ENCODE measurements at places on chromosomes 7 and 10. TPM values are rescaled to one million over a fixed set of nuclear protein-coding genes. Genes with fewer than 3 reads are reported as not detected.
A peak's percentile ranks its signal among the peaks of the same experiment; 100 is the strongest.

The CD36 gene
- 76.0 TPM for total RNA-seq

The ZNF485 gene
- 9.9 TPM for total RNA-seq

The FAM180A gene
- total RNA-seq: not detected

The PNLIPRP2 gene
- total RNA-seq: 2,069 TPM

The MACROH2A2 gene
- total RNA-seq: 10.6 TPM

The RAB19 gene
- total RNA-seq: 12.9 TPM

The TMEM270 gene
- total RNA-seq: not detected

The IFIT5 gene
- 1.6 TPM for total RNA-seq

GRCh38 chr10:67259319-67259929 lies 333.6 kb downstream of the LRRTM3 start:
- DNase-seq: no peak

DNA sequence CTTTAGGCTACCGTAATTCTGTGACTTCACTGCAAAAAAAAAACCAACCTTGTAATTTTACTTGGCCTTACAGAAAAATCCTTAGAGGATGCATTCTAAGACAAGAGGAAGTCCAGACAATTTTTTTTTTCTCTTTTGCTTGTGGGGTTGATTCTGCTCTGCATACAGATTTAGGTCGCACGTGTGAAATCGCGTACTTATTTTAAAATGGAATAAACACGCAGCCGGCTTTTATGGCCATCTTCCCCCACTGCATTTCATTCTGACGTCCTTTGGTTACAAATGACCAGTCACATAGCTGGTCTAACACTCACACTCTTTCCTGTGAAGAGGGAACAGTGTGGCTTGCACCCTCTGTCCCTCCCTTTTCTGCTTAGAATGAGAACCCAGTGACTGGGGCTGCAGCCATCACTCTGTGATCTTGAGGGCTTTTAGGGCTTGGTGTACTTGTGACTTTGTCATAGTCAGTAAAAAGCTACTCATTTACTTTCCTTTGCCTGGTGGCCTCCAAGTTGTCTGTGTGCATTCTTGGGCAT lies 63.6 kb upstream of the CARD11 start:
- no peak for DNase-seq

DNA sequence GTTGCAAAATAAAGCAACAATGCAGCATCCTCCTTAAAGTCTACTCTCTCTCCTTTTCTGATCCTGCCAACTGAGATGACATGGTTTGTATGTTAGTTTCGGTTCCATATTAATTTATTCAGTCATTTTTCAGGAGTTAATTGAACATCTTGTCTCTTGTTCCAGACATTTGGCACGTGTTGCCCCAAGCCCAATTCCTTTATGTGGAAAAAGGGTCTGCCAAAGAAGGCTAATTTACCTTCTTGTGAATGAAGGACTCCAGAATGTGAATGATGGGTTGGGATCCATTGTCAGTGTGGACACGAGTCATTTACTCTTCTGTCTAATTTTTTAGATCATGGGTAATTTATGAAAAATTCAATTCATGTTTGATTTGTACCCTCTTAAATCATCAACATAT lies 350.9 kb upstream of the LRGUK start:
- no peak for DNase-seq

GRCh38 chr7:88229302-88229995 lies 9.6 kb upstream of the SRI start:
- DNase-seq: no peak

GRCh38 chr7:47267346-47267745 lies 314.6 kb downstream of the TNS3 start:
- DNase-seq: no peak

DNA sequence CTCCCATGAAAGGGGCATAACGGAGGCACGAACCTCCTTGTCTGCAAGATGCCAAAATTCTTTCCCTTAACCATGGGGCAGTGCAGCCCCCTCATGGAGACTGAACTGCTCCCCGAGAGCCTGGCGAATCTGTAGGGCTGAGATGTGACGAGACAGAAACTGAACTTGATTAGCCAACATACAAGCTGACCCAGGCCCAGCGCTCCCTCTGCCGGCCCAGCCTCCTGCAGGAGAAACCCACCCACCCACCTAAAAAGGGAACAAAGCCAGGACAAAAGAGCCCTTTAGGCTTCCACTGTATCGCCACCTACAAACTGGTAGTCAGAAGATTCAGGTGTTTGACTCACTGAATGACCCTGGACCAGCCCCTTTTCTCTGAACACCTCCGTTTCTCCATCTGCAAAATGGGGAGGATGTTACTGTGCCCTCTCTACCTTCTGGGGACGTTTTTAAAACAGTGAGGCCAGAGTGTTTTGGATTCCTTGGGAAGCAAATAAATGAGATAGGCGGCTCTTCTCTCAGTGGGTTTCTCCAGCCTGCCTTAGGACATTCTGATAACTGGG lies 58.4 kb downstream of the C10orf105 start:
- DNase-seq: no peak

DNA sequence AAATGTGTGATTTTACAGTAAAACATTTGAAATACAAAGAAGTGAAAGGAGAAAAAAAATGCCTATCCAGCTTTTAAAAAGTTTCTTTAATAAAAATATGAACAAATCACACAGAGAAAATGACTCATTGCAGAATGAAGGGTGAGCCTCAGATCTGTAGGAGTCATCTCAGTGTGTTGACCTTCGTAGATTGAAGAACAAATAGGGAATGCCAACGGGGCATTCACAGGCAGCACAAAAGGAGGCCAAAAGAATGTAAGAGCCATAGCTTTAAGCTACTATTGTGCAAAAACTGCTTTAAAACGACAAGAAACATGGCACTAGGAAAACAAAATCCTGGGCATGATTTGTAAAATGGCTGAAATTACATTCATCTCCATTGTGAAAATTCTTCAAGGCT lies 782.7 kb upstream of the CELF2 start:
- no peak for DNase-seq

- no peak for DNase-seq
These were observed 708.0 kb downstream of the LRMDA start for GRCh38 chr10:76139431-76139830.

- no peak for DNase-seq
These were observed 266.6 kb downstream of the SUGCT start for GRCh38 chr7:40401406-40401805.

- no peak for DNase-seq
These were observed 286.4 kb upstream of the MEOX2 start for GRCh38 chr7:15972862-15973275.

GRCh38 chr7:158695726-158696452 lies 8.7 kb downstream of the NCAPG2 start:
- DNase-seq: peak; percentile 75

- no peak for DNase-seq
These were observed 522.6 kb downstream of the GLRX3 start for GRCh38 chr10:130658687-130659290.

DNA sequence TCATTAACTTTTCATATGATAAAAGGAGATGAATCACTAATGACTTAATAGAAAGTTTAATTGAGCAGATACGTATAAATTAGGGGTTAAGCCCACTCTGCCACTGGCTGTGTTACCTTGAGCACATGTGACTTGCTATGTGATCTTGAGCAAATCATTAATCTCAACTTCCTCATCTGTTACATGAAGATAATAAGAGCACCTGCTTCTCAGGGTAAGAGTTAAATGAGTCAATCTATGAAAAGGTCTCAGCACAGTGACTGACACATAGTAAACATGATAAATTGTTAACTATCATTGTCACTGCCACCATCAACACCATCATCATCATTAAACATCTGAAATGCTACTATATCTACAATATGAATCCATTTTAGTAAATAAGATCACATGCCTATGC lies 110.8 kb downstream of the TPK1 start:
- no peak for DNase-seq

DNA sequence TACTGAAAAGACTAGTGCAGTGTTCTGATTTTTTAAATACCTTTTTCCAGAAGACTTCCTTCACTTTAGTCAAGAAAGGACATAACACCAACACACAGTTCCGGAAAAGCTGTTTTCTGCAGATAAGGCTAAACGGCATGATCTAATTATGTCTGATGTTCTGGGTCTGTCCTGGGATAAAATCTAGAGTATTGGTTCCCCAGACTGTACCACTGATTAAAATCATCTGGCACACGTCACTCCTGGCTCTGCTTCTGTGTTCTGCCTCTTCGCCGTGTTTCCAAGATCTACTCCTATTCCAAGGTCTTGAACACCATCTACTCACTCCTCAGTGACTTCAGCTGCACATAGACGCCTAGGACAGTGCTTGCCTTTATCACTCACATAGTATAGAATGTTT lies 100.8 kb upstream of the SFMBT2 start:
- DNase-seq: no peak

DNA sequence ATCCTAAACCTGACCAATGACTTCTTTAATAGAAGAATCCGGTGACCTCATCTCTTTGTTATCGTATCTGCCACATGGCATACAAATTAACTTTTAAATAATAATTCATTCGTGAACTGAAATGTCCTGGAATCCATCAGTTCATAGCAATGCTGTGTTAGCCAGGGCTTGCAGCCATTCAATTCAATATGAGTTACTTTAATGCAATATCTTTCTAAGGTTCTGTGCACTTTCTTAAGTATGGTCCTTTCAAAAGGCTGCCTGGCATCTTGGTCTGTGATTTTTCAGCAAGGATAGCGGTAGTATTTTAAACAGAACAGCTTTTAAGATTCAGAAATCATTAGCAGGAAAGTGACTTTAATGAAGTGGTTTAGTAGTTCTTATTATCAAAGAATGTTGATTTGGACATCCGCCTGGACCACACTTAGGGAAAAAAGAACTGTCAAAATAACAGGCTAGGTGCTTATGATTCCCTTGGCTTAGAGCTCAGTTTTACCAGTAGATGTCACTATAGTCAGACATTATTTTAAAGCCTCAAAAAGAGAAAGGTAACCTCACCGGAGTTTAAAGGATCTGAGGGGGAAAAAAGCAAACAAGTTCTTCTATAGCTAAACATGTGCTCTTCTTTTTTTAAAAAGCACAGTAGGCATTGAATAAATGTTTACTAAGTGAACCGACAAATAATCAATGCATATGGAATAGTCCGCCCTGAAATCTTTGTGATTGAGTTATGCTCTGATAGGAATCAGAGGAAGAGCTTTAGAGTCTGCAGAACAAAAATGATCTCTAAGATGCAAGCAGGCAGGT lies 22.7 kb downstream of the SLC35G1 start:
- no peak for DNase-seq

GRCh38 chr7:23915236-23915635 lies 205.2 kb downstream of the STK31 start:
- peak; percentile 5 for DNase-seq

DNA sequence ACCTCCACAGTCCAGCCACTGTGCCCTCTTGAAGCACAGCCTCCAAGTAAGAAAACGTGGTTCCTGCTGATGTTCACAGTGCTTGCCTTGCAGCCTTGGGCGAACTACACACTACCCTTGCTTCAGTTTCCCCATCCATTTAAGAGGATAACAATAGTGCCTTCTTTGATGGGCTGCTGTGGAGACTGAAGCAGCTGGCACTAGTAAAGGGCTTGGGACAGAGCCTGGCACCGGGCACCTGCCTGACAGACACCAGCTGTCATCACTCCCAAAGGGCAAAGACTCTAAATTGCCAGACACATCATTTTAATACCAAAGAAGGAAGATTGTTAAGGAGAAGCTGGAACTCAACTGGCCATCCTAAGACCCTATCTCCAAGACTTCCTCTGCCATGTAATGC lies 3.1 kb upstream of the C10orf90 start:
- no peak for DNase-seq

- DNase-seq: peak; percentile 2
These were observed 25.5 kb upstream of the INPP5A start for GRCh38 chr10:132512052-132512442.

- DNase-seq: peak; percentile 45
These were observed 65.4 kb downstream of the TACC2 start for GRCh38 chr10:122054048-122055025.

GRCh38 chr7:38842746-38843145 lies 66.2 kb downstream of the VPS41 start:
- no peak for DNase-seq

DNA sequence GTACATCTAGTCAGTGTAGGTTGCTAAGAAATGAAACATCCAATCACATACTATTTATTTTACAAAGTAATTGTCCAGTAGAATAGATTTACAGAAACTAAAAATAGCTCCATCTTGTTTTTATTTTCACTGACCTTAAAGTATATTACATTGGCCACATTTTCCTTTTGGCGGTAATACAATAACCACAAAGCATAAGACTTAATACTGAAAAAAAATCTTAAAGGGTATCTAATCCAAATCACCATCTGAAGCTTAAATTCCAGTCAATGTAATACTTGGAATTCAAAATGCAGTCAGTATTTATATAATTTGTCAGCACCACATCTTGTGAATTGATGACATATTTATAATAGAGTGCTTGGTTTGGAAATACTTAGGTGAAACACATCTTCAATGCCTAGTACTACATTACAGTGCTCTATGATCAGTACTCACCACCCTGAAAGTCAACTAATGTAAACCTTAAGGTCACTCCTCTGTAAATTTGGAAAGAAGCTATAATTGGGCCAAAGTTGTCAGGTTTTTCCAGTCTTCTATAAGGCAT lies 8.9 kb downstream of the ANKMY2 start:
- DNase-seq: no peak

DNA sequence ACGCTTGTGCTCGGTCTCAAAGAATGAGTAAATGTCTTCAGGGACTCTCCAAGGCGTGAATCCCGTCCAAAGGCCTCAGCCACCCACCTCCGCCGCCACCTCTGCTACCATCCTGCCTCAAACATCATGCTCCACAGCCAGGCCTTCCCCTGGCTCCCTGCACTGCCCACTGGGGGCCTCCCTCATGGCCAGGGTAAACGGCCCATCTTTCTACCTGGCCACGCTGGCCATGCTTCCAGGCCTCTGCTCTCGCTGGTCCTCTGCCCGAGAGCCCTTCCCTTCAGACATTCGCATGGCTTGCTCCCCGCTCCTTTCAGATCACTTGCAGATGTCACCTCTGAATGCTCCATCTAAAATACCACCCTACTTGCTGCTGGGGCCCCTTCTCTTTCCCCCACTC lies 40.2 kb downstream of the ZNF783 start:
- DNase-seq: no peak

DNA sequence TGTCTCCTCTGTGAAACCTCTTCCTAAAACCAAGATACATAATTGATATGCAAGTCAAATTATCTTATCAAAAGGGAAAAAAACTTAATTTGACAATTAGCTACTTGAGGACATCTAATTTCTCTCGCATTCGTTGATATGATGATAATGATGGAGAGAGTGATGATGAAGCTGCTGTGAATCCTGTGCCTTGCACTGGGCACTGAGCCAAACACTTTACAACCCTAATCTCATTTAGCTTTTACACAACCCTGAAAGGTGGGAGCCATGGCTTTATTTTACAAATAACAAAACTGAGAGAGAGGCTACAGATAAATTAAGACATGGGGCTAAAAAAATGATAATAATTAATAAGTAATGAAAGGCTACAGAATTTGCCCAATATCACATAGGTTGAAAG lies 176.0 kb downstream of the NOC3L start:
- no peak for DNase-seq

- no peak for DNase-seq
These were observed 115.0 kb downstream of the WDR37 start for GRCh38 chr10:1171182-1171581.
